ENCODE measurements at places on chromosomes 1 and 21. TPM values are rescaled to one million over a fixed set of nuclear protein-coding genes. Genes with fewer than 3 reads are reported as not detected.

DCST2 gene
- not detected for total RNA-seq

GRHL3 gene
- total RNA-seq, result 0.26 TPM

FNBP1L gene
- 8.3 TPM for total RNA-seq

TMIGD3 gene
- not detected for total RNA-seq

BARHL2 gene
- total RNA-seq, result not detected

HAO2 gene
- total RNA-seq, result not detected

FAM177B gene
- 1.4 TPM for total RNA-seq

UBIAD1 gene
- total RNA-seq, result 4.0 TPM

NID1 gene
- 1.2 TPM for total RNA-seq

SPRR3 gene
- total RNA-seq, result not detected

GJB3 gene
- 0.58 TPM for total RNA-seq

LAX1 gene
- not detected for total RNA-seq

LAD1 gene
- total RNA-seq, result 3.6 TPM

TTC39A gene
- total RNA-seq, result 27.5 TPM

IL20 gene
- not detected for total RNA-seq

KRTAP19-3 gene
- not detected for total RNA-seq

AUNIP gene
- total RNA-seq, result 11.5 TPM

PDC gene
- total RNA-seq, result not detected

FOXO6 gene
- not detected for total RNA-seq

GNAI3 gene
- 6.7 TPM for total RNA-seq

TNFRSF4 gene
- not detected for total RNA-seq

TFAP2E gene
- not detected for total RNA-seq

NBPF12 gene
- 3.0 TPM for total RNA-seq

FAM229A gene
- total RNA-seq, result not detected

SUMO3 gene
- total RNA-seq, result 131 TPM

MAN1C1 gene
- total RNA-seq, result not detected

HPCA gene
- total RNA-seq, result not detected

RHEX gene
- 1.1 TPM for total RNA-seq

OVAAL gene
- total RNA-seq, result 0.61 TPM

CRNN gene
- total RNA-seq, result not detected

ZZZ3 gene
- total RNA-seq, result 12.3 TPM

PLD5 gene
- total RNA-seq, result not detected

EPS8L3 gene
- total RNA-seq, result not detected

JAM2 gene
- not detected for total RNA-seq

MCL1 gene
- 83.4 TPM for total RNA-seq

NCAM2 gene
- total RNA-seq, result 2.3 TPM

FMO3 gene
- not detected for total RNA-seq

S100A7 gene
- not detected for total RNA-seq

IFT25 gene
- total RNA-seq, result 49.9 TPM

CLIC6 gene
- not detected for total RNA-seq

COL9A2 gene
- not detected for total RNA-seq

AMY2A gene
- total RNA-seq, result not detected

NFASC gene
- not detected for total RNA-seq

ENO1 gene
- total RNA-seq, result 4,382 TPM

INSRR gene
- total RNA-seq, result not detected

HPDL gene
- total RNA-seq, result 1.1 TPM

RHD gene
- total RNA-seq, result not detected

TFF1 gene
- total RNA-seq, result not detected

Measured in Caki2 (cell line).